ENCODE measurements at places on chromosomes 2 and 18. TPM values are rescaled to one million over a fixed set of nuclear protein-coding genes. Genes with fewer than 3 reads are reported as not detected.

The SIX3 gene
- total RNA-seq: not detected

- peaks cover 2% of the 10 kb centered on the region for H3K27me3 ChIP-seq
- no peaks in the 10 kb centered on the region for H3K4me1 ChIP-seq
- no peaks in the 10 kb centered on the region for H3K36me3 ChIP-seq
- no peak for DNase-seq
- H3K27ac ChIP-seq: no peak overlapping the region
These were observed 204.0 kb downstream of the ZNF521 start for GRCh38 chr18:25147877-25148488.

DNA sequence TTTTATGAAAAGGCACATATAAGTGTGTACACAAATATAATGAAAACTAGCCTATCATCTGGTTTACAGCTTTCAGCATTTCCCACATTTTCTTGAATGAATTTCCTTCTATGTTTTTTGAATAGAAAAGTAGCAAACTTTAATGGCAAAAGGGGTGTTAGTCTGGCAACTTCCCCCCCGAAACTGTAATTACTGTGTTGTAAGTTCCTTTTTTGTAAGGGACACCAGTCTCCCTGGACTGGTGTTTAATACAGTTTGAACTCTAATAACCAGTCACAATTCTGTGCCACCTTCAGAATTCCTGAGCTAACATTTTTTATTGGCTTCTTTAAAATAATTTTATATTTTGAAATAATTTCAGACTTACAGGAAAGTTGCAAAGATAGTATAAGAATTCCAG lies 94.2 kb downstream of the ACSL3 start:
- no peak for DNase-seq
- no peak overlapping the region for H3K4me3 ChIP-seq

GRCh38 chr2:60984720-60985119 lies 32.8 kb upstream of the PEX13 start:
- H3K27me3 ChIP-seq: no peaks in the 10 kb centered on the region
- no peak overlapping the region for H3K4me3 ChIP-seq
- peaks cover 5% of the 10 kb centered on the region for H3K4me1 ChIP-seq
- H3K27ac ChIP-seq: no peak overlapping the region
- peaks cover 11% of the 10 kb centered on the region for H3K36me3 ChIP-seq
